ENCODE measurements at places on chromosomes 2 and 18.
A peak's percentile ranks its signal among the peaks of the same experiment; 100 is the strongest.

GRCh38 chr2:190860985-190861680 is 19.5 kb upstream of the GLS start:
- DNase-seq, result no peak

DNA sequence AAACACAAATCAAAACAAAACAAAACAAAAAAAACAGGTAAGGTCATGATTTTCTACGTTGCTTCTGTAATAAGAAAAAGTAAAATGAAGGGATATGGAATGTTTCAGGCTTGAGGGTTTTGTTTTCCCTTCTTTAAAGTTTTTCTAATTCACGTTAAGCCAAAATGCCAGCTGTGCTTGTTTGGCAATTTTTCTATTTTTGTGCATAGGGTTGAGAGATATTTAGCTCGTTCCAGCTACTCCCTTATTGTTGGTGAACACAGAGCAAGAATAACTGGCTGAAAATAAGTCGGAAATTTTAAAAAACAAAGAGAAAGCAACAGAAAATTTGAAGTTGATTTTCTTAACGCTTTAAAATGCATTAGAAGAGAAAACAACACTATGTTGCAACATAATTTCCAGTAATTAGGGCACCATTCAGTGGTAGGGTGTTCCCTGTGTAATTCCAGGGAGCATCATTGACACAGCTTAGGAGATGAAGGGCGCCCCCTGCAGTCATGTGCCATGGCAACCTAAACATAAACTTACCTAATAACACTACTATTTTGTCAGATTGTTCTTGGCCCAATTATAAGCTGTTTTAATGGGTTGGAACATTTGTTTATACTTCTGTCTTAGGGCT is 99.5 kb downstream of the DTNA start:
- DNase-seq, result peak; percentile 50

- DNase-seq, result no peak
Observed at GRCh38 chr18:60174832-60175231, 197.7 kb downstream of the MC4R start.

GRCh38 chr2:189624648-189625355 is 36.5 kb upstream of the ASNSD1 start:
- no peak for DNase-seq

- no peak for DNase-seq
Observed at GRCh38 chr18:48394176-48394575, 15.0 kb downstream of the ZBTB7C start.

- DNase-seq, result no peak
Observed at GRCh38 chr2:15348045-15348444, 213.1 kb downstream of the NBAS start.
